C1 segment of cervical spinal cord (tissue), 14 donors: ENCODE measurements at places on chromosomes 1 and 21.

DNA sequence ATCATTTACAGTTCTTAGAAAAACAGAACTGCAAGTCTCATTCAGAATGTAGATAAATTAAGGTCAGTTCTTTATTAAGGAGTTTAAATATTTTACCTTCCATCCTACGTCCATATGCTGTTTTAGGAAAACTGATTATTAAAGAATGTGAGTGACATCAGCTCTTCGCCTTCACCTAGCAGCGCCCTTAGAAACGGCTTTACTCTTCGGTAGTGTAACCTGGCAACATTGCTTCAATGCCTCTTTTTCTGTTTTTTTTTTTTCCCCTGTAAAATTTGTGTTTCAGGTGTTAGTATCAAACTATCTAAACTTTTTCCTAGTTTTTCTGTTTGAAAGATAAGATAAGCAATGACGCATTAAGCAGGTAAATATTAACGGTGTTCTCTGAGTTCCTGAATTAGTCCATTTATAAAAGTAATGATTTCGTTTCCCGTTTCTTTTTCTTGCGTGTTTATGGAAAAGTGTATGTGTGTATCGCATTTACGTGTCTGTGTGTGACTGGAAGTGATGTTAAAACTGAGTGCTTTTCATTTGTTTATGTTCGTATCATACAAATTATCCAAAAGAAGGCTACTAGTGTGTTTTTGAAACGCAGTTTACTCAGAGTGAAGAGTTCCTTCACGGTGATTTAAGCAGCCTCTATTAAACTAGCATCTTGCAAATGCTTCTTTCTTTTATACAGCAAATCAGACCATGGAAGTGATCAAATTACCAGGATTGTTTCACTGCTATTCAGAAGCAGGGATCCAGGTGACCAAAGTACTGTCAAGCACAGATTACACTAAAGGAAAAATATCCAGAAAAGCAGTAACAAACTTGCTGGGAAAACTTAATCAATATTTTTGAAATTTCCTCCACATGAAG lies 139.0 kb downstream of the SDCCAG8 start:
- no peak for DNase-seq

DNA sequence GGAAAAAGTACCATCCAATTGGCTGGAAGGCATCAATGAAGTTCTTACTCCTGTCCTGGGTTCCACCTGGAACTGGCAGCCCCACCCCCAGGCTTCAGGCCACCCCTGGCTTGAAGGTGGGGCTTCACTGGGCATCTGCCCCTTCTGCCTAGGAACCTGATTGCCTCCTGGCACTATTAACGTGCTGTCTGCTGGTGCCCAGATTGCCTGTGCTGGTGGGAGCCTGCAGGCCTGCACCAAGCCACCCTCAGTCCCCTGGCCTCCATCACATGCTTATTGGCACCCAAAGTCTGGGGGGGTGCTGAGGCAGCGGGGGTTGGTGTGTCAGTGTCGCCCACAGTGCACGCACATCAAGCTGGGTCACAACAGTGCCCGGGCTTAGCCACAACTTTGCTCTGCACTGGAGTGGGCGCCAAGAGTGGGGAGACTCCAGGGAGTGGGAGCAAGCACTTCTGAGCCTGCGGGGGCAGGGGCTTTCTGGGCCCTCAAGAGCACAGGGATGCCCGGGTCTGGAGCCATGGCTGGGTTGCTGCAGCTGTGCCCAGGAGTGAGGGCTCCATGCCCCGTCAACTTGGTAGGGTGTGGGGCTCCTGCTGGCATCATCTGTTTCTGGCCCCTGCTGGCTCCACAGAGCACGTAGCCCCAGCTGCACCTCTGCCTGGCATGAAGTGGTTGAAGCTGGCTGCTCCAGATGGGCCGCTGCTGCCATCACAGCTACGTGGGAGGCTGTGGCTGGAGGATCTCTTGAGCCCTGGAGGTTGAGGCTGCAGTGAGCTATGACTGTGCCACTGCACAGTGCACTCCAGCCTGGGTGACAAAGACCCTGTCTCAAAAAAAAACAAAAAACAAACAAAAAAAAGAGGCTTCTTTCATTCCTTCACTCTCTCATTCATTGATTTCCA lies 4.1 kb upstream of the LSM10 start:
- no peak for DNase-seq

DNA sequence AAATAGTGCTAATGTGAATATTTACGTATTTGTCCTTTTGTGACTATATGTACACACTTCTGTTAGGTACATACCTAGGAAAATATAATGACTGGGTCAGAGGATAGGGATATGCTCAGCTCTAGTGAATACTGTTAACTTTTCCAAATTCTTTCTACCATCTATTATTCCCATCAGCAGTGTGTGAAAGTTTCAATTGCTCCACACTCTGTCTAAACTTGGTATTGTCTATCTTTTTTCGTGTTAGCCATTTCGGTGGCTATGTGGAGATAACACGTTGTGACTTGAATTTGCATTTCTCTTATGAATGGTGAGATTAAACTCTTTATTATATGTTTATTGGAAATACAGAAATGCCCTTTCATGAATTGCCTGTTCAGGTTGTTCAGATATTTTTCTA lies 22.7 kb upstream of the LELP1 start:
- DNase-seq: no peak

DNA sequence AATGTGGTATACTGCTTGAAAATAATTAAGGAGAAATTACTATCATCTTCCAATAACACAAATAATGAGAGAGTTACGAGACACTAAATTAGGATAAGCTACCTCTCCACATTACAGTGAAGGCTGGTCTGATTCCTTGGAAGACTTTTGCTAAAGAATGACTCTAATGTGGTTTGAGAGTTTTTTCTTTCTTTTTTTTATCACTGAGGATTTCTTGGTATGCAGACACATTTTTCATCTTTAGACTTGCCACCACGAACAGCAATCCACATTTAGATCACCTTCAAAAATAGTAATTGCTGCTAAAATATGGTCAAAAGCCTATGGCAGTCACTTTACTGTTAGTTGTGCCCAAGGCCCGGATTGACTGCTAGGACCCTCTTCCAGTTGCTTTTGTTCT lies 16.6 kb upstream of the TMEM35B start:
- DNase-seq: no peak

DNA sequence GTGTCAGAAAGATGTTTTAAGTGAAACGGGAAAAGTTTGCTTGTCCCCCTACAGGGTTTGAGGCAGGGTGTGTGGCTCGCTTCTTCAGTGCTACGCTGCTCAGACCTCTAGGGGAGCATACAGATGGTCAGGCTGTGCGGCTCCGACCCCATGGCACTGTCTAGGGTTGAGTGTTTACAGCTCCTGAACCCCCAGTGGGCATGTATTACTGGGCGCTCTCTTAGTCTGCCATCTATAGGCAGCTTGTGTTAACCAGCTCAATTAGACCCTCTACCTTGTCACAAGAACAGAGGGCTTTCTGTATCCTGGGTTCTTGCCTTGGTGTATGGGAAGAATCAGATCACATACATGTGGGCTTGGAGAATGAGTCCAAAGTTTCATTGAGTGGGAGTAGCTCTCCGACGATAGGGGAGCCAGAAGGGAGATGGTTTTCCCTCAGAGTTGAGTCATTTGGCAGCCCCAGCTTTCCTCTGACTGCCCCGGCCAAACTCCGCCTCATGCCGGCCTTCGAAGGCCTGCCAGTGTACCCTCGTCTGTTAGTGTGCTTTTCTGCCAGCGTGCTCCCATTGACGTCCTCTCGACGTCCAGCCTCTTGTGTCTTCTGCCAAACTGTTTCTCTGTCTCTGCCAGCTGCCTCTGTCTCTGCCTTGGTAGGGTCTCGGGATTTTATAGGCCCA lies 38.6 kb upstream of the ADGRL4 start:
- DNase-seq: no peak

GRCh38 chr1:220410611-220411010 lies 117.3 kb upstream of the MARK1 start:
- no peak for DNase-seq

DNA sequence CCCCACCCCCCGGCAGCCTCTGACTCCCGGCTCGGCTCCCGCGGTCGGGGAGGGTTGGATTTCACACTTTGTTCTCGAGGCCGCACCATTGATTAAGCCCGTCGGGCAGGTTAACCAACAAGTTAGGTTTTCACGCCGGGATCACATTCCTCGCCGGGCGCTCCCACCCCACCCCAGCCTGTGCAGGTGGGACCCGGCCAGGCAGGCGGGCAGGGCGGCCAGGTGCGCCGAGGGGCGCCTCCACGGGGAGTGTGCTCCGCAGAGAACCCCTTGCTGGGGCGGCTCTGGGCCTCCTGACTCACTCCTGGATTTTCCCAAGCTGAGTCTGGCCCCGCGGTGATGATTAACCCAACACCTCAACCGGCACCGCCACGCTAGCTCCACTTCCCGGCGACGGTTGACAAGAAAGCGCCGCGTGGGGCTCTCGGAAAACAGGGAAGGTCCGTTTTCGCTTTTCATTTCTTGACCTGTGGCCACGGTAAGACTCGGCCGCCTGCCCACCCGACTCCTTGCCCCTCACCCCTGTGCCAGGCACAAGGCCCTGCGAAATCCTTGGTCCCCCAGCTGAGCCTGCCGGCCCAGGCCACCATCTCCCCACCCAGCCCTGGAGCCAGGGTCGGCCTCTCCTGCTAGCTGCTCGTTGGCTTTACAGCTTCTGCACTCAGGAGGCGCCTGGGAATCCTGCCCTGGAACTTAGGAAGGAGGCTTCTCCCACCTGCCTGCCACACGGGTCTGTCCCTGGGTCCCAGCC lies 8.8 kb upstream of the TTLL10 start:
- DNase-seq: no peak

DNA sequence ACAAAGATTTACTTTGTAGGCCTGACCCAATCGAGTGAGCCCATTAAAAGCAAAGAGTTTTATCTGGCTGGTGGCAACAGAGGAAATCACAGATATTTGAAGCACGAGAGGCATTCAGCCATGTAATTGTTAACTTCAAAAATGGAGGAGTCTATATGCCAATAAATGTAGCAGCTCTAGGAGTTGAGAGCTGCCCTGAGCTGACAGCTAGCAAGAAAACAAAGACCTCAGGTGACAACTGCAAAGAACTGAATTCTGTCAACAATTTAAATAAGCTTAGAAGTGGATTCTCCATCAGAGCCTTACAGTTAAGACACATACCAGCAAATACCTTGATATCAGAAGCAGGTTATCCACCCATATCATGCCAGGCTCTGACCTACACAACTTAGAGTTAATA lies 463.1 kb upstream of the NEGR1 start:
- no peak for DNase-seq

DNA sequence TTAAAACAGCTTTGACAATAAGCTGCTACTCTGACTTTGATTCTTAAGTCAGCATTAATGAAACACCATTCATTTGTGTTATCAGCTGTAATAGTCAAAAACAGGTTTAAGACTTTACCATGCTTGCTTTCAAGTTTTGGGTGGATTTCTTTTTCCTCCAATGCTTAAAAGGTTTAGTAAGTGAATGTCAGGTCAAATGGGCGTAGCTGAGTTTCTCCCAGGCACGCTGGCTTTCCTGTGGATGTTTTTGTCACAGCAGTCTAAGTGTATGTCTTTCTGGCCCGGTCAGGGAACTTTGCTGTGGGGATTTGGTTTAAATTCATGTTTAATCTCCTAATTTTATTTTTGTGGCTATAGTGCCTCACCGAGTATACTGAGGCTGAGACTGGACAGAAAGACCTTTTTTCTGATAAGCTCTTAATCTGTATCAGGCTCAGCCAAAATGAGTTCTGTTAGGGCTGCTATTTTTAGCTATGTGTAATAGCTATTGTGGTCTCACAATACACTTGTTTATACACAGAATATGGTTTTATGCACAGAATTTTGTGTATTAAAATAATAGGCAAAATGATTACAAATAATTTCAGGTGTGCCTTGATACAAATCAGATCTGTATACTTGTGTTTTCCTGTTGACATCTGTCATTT lies 292.8 kb downstream of the DISC1 start:
- no peak for DNase-seq

DNA sequence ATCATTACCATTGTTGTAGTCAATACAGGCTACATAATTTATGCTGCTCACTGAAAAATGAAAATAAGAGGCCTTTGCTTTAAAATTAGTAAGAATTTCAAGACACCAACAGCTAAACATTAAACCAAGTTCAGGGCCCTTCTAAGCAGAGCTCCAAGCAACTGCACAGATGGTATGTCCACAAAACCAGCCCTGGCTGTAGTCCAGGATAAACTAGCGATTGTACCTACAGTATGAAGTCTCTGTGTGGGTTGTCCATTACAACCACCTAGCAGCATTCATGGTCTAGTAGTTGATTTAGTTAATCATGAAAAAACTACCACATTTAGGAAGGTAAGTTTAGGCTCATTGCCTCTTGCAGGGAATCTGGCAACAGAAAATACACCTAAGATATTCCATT lies 35.3 kb downstream of the CLCA4 start:
- DNase-seq: no peak

DNA sequence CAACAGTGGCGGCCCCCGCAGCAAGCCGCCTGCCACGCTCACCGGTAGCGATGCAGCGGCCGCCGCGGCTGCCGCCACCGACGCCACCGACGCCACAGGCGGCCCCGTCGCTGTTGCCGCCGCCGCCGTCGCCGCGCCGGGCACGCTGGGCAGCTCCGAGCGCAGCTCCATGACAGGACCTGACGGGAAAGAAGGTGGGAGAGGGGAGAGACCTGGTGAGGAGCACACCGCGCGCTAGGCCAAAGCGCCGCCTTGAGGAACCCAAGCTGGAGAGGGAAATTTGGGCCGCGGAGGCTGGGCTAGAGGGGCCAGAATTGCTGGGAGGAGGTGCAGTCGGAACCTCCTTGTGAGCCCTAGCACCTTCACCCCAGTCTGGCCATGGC lies 1.9 kb downstream of the DMRTA2 start:
- DNase-seq: no peak

DNA sequence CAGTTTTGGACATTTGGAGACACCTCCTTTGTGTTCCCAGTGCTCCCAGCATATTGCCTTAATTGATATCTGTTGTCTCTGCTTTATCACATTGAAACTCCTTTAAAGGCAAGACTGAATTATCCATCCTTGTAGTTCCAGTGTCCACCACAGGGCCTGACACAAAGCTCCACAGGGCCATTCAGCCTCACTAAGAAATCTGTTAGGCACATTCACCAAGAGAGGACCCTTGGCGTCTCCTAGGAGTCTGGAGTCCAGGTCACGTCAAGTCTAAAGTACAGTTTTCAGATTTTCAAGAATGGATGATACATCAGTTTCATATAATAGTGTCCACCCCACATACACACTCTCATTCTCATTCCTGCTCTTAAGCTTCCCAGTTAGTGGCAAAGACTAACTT lies 4.8 kb downstream of the ACP6 start:
- DNase-seq: no peak

DNA sequence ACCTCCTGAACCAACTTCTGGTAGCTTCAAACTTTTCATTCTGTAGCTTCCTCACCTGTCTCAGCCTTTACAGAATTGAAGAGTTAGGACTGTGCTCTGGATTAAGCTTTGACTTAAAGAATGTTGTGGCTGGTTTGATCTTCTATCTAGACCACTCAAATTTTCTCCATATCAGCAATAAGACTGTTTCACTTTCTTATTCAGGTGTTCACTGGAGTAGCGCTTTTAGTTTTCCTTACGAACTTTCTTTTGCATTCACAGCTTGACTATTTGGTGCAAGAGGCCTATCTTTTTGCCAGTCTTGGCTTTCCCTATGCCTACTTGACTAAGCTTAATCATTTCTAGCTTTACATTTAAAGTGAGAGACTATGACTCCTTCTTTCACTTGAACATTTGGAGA lies 31.5 kb downstream of the FGGY start:
- DNase-seq: no peak
